Amniotic epithelial cell (primary cell): ENCODE measurements at places on chromosomes 6 and 20.

- no peak for DNase-seq
Observed at GRCh38 chr6:160058603-160059215, 62.9 kb upstream of the SLC22A1 start.

- DNase-seq: no peak
Observed at GRCh38 chr6:34115915-34116314, 30.0 kb downstream of the GRM4 start.

GRCh38 chr20:50335105-50335504, 144.5 kb downstream of the CEBPB start:
- peak; percentile 87 for DNase-seq

DNA sequence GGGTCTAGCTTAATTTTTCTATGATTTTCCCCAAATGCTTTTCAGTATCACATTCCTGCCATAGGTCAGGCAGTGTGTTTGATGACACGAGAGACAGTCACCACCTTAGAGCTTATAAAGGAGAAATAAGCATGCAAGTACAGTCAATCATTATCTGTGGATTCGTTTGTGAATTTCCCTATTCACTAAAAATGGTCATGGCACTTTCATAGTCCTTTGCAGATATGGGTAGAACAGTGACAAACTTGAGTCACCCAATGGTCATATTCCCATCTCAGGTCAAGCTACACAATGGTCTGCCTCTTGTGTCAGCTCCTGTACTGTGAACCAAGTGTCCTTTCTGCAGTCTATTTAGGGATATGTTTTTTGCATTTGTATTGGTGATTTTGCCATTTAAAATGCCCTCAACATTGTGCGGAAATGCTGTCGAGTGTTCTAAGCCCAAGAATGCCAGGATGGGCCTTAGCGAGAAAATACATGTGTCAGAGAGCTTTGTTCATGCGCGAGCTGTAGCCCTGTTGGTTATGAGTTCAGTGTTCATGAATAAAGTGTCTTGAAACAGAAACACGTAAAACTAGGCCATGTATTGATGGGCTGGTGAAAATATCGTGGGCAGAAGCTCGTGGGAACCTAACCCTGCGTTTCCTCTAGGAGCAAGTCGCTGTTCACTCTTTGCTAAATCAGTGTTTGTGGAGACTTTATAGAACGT, 19.8 kb downstream of the SUMO4 start:
- no peak for DNase-seq

GRCh38 chr6:92043777-92044176, 1375.6 kb downstream of the EPHA7 start:
- no peak for DNase-seq

DNA sequence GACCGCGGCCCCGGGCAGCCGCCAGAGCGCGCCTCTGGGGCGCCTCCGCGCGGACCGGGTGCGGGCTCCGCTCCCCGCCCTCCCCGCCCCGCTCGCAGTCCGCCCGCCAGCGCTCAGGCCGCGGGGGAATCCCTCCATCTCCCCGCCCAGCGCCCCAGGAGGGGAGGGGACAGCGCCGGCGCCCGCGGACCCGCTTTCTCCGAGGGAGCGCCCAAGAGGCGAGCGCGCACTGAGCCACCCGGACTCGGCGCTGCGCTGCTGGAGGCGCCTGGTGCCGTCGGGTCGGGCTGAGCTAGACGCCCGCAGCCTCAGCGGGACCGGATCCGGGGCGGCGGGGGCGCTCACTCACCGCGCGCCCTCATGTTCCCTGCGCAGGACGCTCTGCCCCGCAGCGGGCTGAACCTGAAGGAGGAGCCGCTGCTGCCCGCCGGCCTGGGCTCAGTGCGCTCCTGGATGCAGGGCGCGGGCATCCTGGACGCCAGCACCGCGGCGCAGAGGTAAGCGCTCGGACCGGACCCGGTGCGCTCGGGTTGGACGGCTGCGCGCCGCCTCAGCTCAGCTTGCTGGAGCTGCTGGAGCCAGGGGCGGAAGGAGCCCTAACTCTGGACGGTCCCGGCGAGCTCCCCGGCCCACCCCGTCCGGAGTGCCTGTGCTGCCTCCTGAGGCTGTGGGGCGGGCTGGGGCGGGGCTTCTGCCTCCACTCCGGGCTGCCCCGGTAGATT, 867 bp downstream of the EBF4 start:
- peak; percentile 4 for DNase-seq

GRCh38 chr20:54227241-54227640, 19.4 kb downstream of the PFDN4 start:
- no peak for DNase-seq

- no peak for DNase-seq
Observed at GRCh38 chr20:38671186-38671585, 53.1 kb upstream of the SLC32A1 start.

- DNase-seq: no peak
Observed at GRCh38 chr6:95686895-95687294, 109.6 kb downstream of the MANEA start.

- DNase-seq: no peak
Observed at GRCh38 chr6:157205473-157206358, 117.6 kb downstream of the TMEM242 start.

- peak; percentile 92 for DNase-seq
Observed at GRCh38 chr6:34657307-34657978, 39.1 kb downstream of the ILRUN start.

- no peak for DNase-seq
Observed at GRCh38 chr20:63860325-63861051, 810 bp upstream of the ABHD16B start.

DNA sequence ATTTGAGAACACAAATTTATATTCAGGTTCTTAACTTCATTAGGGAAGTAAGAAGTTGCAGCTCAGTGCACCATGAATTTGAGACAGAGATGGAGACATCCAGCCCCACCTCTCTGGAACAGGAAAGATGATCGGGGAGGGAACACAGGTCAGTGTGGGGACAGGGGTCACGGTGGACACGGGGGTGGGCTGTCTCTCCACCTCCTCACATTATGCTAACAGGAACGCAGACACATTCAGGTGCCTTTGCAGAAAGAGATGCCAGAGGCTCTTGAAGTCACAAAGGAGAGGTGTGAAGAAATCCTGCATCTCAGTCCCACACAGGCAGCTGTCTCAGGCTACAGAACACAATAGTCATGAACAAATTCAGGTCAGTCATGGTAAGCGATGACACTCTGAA, 3.1 kb downstream of the HLA-C start:
- DNase-seq: no peak

DNA sequence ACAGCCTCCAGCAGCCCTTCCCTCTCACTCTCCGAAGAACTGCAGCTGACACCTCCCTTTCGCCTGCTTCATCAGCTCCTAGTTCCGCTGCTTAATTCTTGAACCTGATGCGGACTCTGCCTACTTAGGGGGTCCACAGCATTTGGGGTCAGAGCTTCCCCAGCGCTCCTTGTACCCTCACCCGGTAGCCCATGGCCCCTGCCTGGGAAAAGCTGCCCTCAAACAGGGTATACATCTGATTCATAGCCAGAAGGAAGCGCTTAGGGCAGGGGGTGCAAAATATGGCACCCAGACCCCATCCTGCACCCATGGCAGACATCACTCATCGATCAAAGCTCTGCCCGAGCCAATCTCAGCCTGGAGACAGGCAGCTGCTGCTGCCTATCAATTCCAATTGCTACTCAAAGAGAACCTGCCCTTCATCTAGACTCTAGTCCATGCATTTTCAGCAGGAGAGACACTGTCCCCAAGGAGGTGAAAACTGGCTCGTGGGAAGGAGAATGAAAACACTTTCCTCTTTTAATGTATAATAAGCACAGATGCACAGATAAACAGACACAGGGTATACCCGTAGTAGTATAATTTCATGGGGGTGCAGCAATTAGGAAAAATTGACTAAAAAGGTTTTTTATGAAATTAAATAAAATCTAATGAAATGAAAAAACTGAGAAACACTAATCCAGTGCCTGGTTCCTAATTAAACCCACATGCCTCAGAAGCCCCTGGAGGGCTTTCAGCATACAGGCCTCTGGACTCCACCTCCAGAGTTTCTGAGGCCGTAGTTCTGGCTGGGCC, 194.8 kb downstream of the PREX1 start:
- no peak for DNase-seq

DNA sequence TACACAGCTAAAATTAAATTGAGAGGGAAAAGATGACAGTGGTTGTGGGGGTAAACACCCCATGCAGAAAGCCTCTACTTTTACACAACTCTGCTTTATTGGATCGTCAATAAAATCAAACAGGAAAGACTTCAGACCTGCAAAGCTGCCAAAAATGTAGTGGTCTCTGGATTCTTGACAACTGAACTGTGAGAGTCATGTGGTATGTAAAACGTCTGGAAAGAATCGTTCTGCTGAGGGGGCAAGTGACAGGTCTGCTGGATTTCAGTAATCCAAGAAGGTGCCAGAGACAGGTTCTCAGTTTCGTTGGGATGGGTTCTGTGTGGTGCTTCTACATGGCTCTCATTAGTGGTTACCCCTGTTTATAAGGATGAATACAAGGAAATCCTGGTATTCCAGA, 63.3 kb downstream of the TSPYL4 start:
- peak; percentile 74 for DNase-seq

- DNase-seq: no peak
Observed at GRCh38 chr20:4802527-4802926, 80.8 kb downstream of the PRND start.

GRCh38 chr6:157632821-157633220, 190.2 kb upstream of the SNX9 start:
- peak; percentile 63 for DNase-seq

- DNase-seq: peak; percentile 27
Observed at GRCh38 chr6:152338335-152339125, 298.6 kb downstream of the SYNE1 start.

DNA sequence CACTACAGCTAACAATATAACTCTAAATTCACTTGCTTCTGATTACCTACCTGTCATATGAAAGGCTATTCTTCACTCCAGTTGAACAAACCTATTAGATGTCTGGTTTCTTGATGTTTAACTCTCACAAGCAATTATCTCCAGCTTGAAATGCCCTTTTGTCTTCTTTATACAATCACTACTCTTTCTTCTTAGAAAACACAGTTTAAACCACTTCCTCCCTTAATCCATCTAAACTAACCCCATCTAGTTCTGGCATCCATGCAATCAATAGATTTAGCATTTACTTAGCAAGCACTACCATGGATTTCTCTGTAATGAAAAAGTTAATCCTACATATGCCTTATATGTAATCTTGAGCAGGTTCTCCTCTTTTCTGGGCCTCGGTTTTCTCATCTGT, 127.3 kb downstream of the ATXN1 start:
- DNase-seq: no peak

GRCh38 chr20:56391596-56392131, 351 bp downstream of the AURKA start:
- DNase-seq: no peak

GRCh38 chr6:30829639-30830255, 54.6 kb upstream of the DDR1 start:
- DNase-seq: no peak

- DNase-seq: no peak
Observed at GRCh38 chr6:21265034-21265729, 328.4 kb upstream of the SOX4 start.

GRCh38 chr6:156887623-156888269, 110.6 kb downstream of the ARID1B start:
- DNase-seq: no peak

DNA sequence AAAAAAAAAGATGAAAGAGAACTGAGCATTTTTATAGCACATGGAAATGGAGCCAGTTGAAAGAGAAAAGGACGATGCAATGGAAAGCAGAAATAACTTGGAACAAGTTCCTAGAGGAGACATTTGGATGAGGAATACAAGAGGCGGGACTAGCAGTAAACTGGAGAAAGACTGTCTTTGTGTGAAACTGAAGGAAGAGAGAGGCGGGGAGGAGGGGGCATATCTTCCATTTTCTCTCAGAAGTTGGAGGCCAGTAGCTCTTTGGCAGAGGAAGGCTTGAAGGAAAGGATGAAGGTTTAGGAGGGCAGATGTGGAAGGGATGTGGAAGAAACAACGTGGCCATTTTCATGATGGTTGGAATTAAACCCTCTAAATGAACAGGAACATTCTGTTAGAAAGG, 33.0 kb upstream of the ADGRF1 start:
- DNase-seq: no peak

DNA sequence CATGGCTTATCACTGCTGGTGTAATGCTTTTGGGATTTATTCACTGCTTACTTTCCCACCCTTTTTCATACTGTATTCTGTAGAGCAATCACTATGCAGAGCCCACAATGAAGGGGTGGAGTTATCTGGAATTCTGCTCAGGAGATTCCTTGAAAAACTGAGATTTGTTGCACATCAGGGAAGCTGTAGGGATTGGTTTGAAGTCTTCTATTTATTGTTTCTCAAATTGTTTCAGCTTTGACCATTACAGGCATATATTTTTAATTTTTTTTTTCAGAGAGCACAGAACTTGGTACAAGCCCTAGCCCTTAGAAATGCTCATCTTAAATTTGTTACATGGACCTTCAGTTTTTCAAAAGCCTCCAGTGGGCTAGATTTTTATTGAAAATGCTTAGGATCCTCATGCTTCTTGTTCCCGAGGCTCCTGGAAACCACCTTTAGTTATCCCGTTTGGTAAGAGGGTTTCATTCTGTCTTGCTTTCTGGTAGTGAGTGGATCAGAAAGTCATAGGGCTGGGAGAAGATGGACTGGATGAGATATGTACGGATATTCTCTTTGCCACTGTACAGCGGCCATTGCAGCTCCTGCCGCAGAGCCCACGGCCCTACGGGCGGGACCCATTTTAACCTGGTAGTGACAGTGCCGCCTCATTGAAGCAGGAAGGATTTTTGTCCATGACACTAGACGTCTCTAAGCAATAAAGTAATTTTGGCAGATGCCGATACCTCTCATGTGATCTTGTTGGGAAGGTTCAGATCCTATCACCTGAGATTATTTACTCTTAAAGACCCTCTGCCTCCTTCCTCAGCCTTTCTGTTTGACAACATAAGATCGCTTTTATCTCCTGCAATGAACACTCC, 45.3 kb upstream of the ZNF184 start:
- no peak for DNase-seq

- no peak for DNase-seq
Observed at GRCh38 chr20:37643400-37643799, 50.4 kb upstream of the CTNNBL1 start.

GRCh38 chr6:112193535-112194051, 60.8 kb downstream of the LAMA4 start:
- DNase-seq: no peak

DNA sequence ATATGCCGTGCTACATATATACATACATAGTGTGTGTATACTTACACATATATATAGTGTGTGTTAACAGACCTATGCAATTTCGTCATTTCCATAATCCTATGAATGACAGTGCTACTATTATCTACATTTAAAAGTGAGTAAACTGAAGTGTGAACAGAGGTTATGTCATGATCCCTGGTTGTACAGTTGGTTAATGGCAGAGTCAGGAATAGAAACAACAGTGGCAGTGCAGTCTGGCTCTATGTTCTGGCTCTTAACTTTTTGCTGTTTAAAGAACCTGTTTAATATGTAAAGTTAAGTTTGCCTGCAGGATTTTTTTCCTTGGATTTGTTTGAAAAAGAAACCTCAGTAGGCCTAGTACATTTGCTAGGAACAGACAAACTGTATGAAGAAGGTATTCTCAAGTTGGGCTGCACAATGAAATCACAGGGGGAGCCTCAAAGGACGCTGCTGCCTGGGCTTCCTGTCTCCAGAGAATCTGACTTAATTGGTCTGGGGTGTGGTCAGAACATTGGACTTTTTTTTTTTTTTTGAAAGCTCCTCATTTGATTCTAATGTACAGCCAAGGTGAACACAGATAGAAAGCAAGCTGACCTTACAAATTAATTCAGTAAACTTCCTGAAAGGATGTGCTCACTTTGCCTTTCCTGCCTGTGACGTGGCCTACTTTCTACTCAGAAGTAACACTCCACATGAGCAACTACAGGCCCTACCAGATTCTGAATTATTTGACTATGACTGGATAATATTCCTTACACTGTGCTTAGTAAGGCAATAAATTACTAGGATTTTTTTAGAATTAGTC, 29.4 kb downstream of the PLCB1 start:
- DNase-seq: peak; percentile 21
